ENCODE measurements at places on chromosomes 3 and 15. TPM values are rescaled to one million over a fixed set of nuclear protein-coding genes. Genes with fewer than 3 reads are reported as not detected.

DNA sequence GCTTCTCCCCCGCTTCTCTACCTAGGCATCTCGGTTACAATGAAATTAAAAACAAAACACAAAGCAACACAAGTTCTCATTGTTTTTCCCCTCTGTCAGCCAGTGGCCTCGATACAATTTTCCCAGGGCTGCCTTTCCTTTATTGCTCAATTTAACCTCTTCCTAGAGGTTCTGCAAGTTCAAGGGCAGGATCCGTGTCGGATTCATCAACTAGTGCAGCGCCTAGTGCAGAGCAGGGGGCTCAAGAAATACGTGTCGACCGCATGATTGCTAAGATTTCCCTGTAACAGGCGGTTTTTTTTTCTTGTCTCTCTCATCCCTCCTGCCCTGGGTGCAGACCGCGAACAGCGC is 1.4 kb upstream of the BHLHE40 start:
- peaks cover 23% of the 10 kb centered on the region for H3K4me1 ChIP-seq
- peaks cover 4% of the 10 kb centered on the region for H3K36me3 ChIP-seq
- peak overlapping the region; percentile 96 for H3K4me3 ChIP-seq
- peak overlapping the region; percentile 99 for H3K27ac ChIP-seq
- DNase-seq: no peak

DNA sequence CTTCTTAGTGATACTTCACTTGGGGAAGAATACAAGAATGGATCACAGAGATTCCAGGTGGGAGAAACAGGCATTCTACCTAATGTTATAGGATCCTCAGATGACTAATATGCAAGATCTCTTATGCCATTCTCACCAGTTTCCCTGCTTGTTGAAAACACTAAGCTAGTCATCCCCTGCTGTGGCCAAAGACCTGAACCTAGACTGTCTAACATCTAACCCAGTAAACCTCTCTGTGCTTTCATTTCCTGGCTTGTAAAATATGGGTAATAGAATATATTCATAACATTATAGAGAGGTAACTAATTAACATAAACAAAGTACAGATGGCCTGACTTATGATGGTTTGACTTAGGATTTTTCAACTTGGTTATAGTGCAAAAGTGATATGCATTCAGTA is 776.3 kb downstream of the TUSC7 start:
- H3K4me1 ChIP-seq: no peaks in the 10 kb centered on the region
- no peaks in the 10 kb centered on the region for H3K36me3 ChIP-seq
- H3K27ac ChIP-seq: no peak overlapping the region

- no peaks in the 10 kb centered on the region for H3K27me3 ChIP-seq
- no peaks in the 10 kb centered on the region for H3K4me1 ChIP-seq
Measured at GRCh38 chr15:81303244-81304225, 20.4 kb downstream of the STARD5 start.

DNA sequence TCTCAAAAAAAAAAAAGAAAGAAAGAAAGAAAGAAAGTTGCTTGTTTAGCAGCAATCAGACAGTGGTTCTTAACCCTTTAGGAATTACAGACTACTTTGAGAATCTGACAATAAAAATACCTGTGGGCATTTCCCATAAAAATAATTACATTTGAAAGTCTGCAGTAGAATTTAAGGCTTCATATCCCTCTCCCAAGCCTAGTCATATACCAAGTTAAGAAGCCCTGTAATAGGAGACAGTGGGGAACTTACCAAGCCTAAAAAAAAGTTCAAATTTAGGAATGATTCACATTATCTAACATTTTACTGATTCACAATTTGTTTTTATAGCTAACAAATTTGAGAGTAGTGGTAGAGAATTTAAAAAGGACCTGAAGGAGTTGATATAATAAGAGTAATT is 47.5 kb downstream of the LRRFIP2 start:
- H3K4me3 ChIP-seq: no peak overlapping the region
- no peak overlapping the region for H3K27ac ChIP-seq
- H3K4me1 ChIP-seq: peaks cover 18% of the 10 kb centered on the region

DNA sequence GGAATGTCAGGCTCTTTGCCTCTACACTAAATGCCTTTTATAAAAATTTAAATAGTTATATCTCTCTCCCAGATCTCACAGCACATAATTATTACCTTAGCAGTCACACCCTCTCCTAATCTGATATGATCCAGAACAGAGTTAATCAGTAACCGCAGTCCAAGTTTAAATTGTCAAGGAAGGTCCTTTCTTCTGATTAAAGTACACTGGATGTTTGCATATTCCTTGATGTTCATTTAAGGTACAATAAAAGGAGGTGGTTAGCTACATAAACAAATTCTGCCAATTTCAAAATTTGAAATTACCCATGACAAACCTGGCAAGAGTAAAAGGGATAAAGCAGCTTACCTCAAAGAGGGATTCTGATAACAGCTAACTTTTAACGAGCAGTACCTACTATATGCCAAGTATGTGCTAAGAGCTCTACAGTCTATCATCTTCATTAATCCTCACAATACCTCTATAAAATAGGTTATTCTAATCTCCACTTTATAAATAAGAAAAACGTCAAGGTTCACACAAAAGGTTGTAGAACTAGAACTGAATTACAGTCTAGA is 4.3 kb downstream of the GOLIM4 start:
- no peak for DNase-seq
- no peak overlapping the region for H3K4me3 ChIP-seq
- H3K27ac ChIP-seq: no peak overlapping the region
- peaks cover 28% of the 10 kb centered on the region for H3K4me1 ChIP-seq

DNA sequence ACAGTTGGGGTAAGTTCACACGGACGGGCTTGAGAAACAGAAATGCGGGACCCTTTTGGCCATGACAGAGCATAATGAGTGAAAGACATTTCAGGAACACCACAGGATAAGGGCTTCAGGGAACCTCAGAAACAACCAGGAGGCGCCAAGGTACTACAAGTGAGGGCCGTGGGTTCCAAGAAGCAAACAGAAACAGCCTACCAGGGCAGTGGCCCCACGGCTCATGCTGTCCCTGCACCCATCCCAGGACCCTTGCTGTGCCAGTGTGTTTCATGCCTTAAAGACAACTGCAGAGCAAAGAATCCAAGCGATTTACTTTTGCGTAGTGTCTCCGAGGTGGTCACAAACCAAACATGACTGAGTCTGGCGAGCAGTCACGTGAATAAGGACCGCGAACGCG is 54.0 kb downstream of the RUBCN start:
- no peak for DNase-seq
- no peaks in the 10 kb centered on the region for H3K36me3 ChIP-seq
- H3K27ac ChIP-seq: no peak overlapping the region
- peaks cover 5% of the 10 kb centered on the region for H3K4me1 ChIP-seq

DNA sequence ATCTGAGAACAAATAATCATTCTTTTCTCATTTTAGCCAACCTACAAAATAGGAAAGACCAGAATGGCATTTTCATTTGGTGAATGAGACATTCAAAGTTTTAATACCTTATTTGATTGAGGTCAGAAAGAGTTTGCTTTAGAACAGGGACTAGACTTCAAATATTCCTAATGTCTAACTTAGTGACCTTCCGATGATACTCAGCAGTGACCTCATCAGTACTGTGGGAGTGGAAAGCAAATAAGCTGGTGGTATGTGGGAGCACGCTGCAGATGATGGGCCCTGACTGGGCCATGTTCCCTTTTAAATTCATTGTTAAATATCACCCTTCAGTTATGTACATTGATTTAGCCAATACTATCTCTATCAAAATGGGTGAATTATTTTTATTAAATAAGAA is 223.3 kb downstream of the P3H2 start:
- no peak overlapping the region for H3K4me3 ChIP-seq
- no peak overlapping the region for H3K27ac ChIP-seq
- no peaks in the 10 kb centered on the region for H3K4me1 ChIP-seq
- no peaks in the 10 kb centered on the region for H3K27me3 ChIP-seq
- no peaks in the 10 kb centered on the region for H3K36me3 ChIP-seq
- no peak for DNase-seq

DNA sequence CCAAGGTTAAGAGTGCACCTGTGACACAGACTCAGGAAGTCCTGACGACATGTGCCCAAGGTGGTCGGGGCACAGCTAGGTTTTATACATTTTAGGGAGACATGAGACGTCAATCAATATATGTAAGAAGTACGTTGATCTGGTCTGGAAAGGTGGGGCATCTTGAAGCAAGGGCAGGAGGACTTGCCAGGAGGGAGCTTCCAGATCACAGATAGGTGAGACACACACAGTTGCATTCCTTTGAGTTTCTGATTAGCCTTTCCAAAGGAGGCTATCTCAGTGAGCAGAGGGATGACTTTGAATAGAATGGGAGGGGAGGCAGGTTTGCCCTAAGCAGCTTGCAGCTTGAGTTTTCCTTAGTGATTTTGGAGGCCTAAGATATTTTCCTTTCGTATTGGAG is 257.4 kb downstream of the CGGBP1 start:
- DNase-seq: no peak
- H3K4me1 ChIP-seq: no peaks in the 10 kb centered on the region
- H3K36me3 ChIP-seq: no peaks in the 10 kb centered on the region
- no peaks in the 10 kb centered on the region for H3K27me3 ChIP-seq
- no peak overlapping the region for H3K27ac ChIP-seq

ITIH3 gene
- polyA plus RNA-seq: 2.1 TPM

HHATL gene
- 4.6 TPM for polyA plus RNA-seq

TADA3 gene
- polyA plus RNA-seq: 22.0 TPM

Measured in pancreas (tissue), 10 donors.